ENCODE measurements at places on chromosomes 1 and 21.
A peak's percentile ranks its signal among the peaks of the same experiment; 100 is the strongest.

DNA sequence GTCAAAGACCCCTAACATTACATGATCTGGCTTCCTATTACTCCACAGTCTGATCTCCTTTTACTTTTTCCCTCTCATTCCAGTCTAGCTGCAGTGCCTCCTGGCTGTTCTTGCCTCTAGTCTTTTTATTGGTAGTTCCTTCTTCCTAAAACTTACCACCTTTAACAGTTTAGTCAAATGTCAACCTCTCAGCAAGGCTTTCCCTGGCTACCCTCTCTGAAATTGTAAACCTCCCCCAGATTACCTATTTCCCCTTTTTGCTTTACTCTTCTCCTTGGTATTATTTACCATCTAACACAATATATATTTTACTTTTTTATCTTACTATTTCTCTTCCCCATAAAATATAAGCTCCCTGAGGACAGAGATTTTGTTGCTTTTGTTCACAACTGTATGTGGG, 129.6 kb downstream of the CLEC20A start:
- DNase-seq: no peak

DNA sequence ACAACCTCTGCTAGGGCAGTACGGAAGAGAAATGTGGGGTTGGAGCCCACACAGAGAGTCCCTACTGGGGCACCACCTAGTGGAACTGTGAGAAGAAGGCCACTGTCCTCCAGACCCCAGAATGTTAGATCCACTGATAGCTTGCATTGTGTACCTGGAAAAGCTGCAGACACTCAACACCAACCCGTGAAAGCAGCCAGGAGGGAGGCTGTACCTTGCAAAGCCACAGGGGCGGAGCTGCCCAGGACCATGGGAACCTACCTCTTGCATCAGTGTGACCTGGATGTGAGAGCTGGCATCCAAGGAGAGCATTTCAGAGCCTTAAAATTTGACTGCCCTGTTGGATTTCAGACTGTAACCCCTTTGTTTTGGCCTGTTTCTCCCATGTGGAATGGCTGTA, 85.5 kb downstream of the USP25 start:
- no peak for DNase-seq

DNA sequence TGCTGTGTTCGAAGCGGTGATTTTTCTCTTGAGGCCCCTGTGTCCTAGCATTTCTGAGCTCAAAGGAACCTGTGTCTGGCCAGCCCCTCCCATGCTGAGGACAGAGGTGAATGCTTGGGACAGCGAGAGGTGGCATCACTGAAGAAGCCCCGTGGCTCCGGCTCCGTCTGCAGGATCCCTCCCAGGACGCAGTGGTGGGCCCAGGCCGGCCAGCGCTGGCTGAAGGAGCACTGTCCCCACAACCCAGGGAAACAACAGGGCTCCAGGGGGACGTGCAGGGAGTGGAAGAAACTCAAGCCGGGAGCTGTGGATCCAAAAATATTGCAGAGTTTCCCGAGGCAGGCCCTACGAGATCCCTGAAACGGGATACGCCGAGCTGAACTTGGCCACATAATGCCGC, 164.0 kb upstream of the ARHGEF16 start:
- DNase-seq: no peak

GRCh38 chr1:101137144-101138126, 99.4 kb upstream of the S1PR1 start:
- no peak for DNase-seq

GRCh38 chr1:203480525-203481084, 5.0 kb downstream of the PRELP start:
- peak; percentile 55 for DNase-seq

GRCh38 chr1:89221341-89221740, 22.6 kb upstream of the GBP4 start:
- DNase-seq: no peak

- DNase-seq: no peak
Measured at GRCh38 chr1:200969726-200970561, 53.6 kb downstream of the KIF21B start.

- DNase-seq: no peak
Measured at GRCh38 chr1:233278631-233279030, 16.9 kb downstream of the PCNX2 start.

DNA sequence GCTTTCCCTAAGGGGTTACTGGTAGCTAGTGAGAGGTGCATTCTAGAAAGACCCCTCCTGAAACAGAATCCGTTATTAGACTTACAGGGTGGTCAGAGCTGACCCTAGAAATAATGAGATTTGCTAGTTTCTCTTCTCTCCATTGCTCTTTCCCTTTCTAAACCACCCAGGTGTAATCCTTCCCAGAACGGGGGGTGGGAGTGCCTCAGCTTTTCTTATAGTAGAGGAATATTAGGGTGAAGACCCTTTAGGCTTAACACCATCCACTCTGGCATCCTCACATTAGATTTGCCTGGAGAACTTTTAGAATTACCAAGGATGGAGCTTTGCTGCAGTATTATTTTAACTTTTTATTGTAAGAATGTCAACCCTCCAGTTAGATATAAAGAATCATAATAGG, 49.4 kb downstream of the CAPN9 start:
- DNase-seq: no peak

- DNase-seq: no peak
Measured at GRCh38 chr1:147837964-147838292, 64.7 kb upstream of the GJA8 start.

GRCh38 chr1:154772056-154772455, 98.0 kb downstream of the KCNN3 start:
- no peak for DNase-seq

- DNase-seq: no peak
Measured at GRCh38 chr1:91345395-91346005, 59.1 kb downstream of the HFM1 start.

- DNase-seq: no peak
Measured at GRCh38 chr1:224726441-224727182, 110.5 kb downstream of the CNIH3 start.

DNA sequence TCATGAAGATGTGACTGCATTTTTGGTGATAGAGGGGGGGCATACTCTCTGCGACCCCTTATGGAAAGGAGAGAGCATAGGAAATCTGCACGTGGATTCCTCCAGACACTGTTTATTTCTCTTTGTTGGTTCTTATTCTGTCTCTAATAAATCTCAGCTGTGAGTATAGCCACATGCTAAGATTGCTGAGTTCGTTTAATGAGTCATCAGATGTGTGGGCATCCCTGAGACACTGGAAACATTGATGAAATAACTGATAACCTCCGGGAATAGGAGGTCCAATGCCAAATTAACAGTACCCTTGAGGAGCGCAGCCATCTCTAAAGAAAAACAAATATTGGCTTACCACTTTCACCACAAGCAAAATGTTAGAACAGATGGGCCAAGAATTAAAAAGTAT, 880.2 kb upstream of the NEGR1 start:
- no peak for DNase-seq

GRCh38 chr1:30756545-30757351, 826 bp downstream of the LAPTM5 start:
- peak; percentile 47 for DNase-seq

DNA sequence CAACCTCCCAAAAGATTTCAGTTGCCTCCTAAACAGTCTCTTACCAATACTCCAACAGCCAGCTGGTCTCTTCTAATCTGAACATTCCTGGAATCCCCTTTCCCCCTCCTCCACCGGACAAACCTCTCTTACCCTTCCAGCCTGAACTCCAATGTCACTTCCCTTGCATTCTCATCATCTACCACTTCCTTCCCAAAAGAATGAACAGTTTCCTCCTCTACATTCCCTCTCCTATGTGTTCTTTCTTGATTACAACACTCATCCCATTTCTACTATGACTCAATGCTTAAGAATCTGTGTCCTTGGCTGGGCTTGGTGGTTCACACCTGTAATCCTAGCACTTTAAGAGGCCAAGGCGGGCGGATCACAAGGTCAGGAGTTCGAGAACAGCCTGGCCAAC, 417.1 kb downstream of the SETD4 start:
- no peak for DNase-seq

- DNase-seq: no peak
Measured at GRCh38 chr1:179968284-179968993, 13.8 kb downstream of the CEP350 start.

DNA sequence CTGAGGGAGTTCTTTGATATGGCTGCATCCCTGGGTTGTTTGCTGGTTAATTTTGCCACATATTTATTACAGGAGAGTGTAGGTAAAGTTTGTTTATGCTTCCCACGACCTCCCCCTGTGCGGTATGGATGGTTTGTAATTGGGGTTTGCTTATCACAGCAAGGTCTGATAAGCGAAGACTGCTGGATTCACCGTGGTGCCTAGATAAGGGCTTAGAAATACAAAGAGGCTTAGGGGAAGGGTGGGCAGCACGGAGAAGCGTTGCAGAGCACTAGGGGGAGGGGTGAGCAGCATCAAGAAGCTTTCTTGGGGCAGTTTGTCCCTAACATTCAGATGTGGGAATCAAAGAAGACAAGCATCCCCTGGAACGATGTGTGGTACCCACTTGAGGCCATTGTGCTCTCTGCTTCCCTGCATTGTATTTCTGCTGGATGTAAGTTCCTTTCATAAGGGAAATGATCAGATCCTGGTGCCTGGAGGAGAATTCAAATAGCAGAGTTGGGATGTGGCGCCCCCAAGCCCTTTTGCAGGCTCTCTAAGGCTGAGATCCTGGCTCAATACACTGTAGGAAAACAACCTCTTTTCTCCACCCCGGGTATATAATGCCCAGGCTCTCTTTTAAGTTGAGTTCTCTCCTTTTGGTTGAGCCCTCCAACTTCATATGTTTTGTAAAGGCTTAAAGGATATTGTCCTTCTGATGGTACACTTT, 598.1 kb upstream of the ADGRL4 start:
- no peak for DNase-seq

DNA sequence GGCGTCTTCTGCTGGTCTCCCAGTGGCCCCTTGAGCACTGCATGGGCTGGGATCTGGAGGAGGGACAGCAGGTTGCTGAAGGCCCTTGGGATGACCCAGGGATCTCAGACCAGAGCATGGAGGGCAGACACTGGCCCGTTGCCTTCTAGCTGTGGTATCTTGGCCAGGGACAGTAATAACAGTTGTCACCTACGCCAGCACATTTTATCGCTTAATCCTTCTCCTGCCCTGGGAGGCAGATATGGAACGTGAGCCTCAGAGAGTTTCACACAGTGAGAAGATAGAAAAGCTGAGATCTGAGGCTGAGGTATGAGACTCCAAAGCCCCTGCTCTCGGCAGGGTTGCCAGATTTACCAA, 40.1 kb upstream of the RD3 start:
- DNase-seq: no peak

DNA sequence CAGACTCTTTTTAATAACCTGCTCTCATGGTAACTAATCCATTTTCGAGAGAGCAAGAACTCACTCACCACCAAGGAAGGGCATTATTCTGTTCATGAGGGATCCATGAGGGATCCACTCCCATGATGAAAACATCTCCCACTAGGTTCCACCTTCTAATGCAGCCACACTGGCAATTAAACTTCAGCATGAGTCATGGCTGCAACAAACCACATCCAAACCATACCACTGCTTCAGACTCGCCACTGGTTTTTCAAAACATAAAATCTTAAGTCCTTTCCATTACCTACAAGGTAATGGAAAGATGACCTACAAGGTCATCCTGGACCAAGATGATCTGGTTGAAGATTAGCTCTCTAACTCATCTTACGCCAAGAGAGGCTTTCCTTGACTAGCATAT, 405.1 kb downstream of the VAV3 start:
- no peak for DNase-seq

- no peak for DNase-seq
Measured at GRCh38 chr1:66731170-66731865, 20.9 kb upstream of the DYNLT5 start.

DNA sequence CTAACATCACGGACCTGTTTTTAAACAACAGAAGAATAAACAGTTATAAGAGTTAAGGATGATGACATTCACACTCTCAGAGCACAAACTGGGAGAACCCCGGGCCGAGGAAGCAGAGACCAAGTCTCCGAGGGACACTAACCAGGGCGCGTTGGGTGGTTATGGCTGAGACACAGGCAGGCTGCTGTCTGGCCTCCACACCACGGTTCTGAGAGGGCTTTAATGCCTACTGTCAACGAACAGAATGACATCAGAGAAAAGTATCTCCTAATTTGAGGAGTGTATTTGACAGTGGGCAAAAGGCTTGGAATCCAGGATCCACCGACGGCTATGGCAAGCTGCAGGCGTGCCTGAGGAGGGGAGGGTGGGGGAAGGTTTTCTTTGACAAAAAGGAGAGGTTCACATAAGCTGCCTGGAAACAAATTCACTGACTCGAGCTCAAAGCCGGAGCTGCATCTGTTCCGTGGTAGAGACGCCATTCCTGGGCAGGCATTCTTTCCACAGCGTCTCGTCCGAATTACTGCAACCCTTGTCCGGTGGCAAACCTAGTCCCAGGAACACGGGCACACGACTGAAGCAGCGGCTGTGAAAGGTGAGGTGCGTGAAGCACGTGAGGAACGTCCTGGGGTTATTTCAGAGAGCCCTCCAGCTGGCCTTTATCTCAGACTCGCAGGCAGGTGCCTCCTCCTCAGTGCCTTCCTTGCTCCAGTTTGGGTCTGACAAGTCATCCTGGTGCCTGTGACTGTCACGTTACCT, 9.4 kb downstream of the POFUT2 start:
- no peak for DNase-seq

- no peak for DNase-seq
Measured at GRCh38 chr1:91548376-91549040, 47.9 kb downstream of the CDC7 start.

GRCh38 chr21:29405503-29406122, 106.9 kb downstream of the BACH1 start:
- DNase-seq: no peak

Measured in left ventricle myocardium inferior (tissue), 1 donor.